ENCODE measurements at places on chromosomes 12 and 14.

DNA sequence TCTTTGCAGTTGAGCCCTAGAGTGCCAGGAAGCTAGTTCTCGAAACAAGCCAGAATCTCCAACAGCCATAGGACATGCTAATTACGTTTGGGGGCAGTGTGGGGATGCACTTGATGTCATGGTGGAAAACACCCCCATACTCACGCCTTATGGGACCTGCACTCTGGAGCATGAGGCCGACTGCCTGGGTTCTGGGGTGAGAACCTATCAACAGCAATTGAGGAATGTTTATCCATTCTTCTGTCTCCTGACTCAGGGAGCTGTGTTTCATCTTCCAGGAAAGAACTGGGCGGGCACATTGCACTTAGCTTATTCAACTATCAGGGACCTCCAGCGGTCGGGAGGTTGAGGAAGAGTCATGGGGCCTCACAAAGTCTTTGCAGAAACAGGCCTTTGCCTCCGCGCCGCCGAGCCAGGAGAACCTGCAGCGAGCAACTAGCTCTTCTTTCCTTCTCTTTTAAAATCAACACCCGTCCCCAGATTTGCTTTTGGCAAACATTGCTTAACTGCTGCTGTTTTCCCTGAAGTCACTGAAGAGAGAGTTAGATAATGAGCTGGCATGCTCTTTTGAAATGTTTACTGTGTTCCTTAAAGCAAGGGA, 226.1 kb upstream of the DIO3 start:
- DNase-seq: no peak

- no peak for DNase-seq
Observed at GRCh38 chr12:34603382-34604035, 581.2 kb downstream of the ALG10 start.

DNA sequence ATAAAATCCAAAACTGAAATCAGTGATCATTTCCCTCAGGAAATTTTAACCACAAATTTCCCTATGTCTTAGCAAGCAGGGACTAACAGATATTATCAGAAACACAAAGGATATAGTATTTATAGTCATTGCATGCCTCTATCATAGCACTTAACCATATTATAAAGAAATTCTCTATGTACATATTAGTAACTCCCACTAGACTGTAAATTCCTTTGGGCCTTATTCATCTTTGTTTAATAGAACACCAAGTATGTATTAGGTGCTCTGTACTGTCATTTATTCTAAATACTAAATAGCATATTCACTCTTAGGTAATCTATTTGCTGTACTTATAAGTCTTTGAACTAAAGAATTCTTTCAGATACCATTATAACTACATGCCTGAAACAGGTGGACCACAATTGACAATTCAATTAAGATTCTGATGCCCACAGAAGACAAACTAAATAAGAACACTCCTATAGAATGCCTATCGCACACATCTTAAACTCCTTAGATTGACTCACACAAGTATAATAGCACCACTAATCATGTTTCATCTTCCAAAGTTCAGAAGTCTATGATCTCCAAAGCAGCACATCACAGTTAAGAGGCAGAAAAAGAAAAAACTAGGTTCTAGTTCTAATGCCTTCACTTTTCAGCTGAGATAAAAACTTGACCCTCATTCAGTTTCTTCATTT, 134.1 kb downstream of the FSCB start:
- DNase-seq: no peak

GRCh38 chr12:114668151-114668885, 15.7 kb downstream of the TBX3 start:
- DNase-seq: peak; percentile 88

GRCh38 chr12:44523828-44524227, 352.3 kb downstream of the NELL2 start:
- no peak for DNase-seq

DNA sequence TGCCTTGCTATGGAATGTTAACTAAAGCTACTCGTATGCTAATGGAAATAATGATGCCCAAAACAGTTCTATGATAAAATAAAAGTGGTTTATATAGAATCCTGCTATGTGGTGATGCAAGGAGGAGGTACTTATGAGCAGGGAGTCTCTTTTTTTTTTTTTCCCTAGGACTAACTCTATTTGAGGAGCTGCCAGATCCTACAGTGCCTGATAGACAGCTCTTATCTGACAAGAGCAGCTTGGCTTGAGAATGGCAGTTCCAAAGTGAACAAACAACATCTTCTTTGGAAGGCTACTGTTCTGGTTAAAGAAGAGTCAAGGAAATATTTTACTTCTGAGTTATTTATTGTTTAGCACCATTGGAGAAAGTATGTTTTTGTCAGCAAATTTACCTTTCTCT, 10.2 kb upstream of the ACSM4 start:
- DNase-seq: no peak

GRCh38 chr14:63276492-63277342, 42.0 kb downstream of the GPHB5 start:
- DNase-seq: peak; percentile 57

- peak; percentile 89 for DNase-seq
Observed at GRCh38 chr12:82686168-82687020, at the start of gene TMTC2. TMTC2 (plus strand) TSS chr12:82686906.

- DNase-seq: peak; percentile 68
Observed at GRCh38 chr14:92783813-92784431, 10.2 kb upstream of the GOLGA5 start.

DNA sequence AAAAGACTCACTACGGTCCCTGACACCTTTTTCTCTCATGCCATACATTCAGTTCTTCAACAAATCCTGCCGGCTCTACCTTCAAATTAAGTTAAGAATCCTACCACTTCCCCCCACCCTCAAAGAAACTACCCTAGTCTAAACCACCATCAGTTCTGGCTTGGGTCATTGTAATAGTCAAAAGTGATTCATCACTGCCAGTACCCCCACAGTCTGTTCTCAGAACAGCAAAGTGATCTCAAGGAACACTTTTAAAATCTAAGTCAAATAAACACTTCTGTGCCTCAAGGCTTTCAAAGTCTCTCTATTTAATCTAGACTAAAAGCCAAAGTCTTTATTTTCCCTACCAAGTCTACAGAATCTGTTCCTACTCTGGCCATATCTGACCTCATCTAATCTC, 12.0 kb upstream of the FAM234B start:
- DNase-seq: no peak
